ENCODE measurements at places on chromosomes 3 and 15. TPM values are rescaled to one million over a fixed set of nuclear protein-coding genes. Genes with fewer than 3 reads are reported as not detected.

The CYP11A1 gene
- not detected for total RNA-seq

The SPESP1 gene
- 5.9 TPM for total RNA-seq

The UBXN7 gene
- total RNA-seq: 28.8 TPM

The BFSP2 gene
- not detected for total RNA-seq

The TTLL13 gene
- total RNA-seq: 0.35 TPM

The SGO1 gene
- 4.0 TPM for total RNA-seq

The TPRG1 gene
- total RNA-seq: 1.1 TPM

The GOLGA8S gene
- total RNA-seq: not detected

The ATP10A gene
- total RNA-seq: 1.0 TPM

The IL17RC gene
- total RNA-seq: 26.8 TPM

The MGA gene
- 21.8 TPM for total RNA-seq

The SLC24A5 gene
- not detected for total RNA-seq

The PRR23E gene
- not detected for total RNA-seq

The RAB5A gene
- 87.1 TPM for total RNA-seq

The CADM2 gene
- 1.2 TPM for total RNA-seq

The CTXND1 gene
- total RNA-seq: 0.12 TPM

The GOLGA8J gene
- not detected for total RNA-seq
